ENCODE measurements at places on chromosomes 6 and 20. TPM values are rescaled to one million over a fixed set of nuclear protein-coding genes. Genes with fewer than 3 reads are reported as not detected.

The HLA-G gene
- 1.6 TPM for total RNA-seq

The HTR1E gene
- total RNA-seq = not detected

GRCh38 chr6:90689172-90689571 lies 102.3 kb upstream of the MAP3K7 start:
- H3K27me3 ChIP-seq = no peaks in the 10 kb centered on the region
- no peaks in the 10 kb centered on the region for H3K4me1 ChIP-seq
- no peaks in the 10 kb centered on the region for H3K36me3 ChIP-seq
- H3K27ac ChIP-seq = no peak overlapping the region

DNA sequence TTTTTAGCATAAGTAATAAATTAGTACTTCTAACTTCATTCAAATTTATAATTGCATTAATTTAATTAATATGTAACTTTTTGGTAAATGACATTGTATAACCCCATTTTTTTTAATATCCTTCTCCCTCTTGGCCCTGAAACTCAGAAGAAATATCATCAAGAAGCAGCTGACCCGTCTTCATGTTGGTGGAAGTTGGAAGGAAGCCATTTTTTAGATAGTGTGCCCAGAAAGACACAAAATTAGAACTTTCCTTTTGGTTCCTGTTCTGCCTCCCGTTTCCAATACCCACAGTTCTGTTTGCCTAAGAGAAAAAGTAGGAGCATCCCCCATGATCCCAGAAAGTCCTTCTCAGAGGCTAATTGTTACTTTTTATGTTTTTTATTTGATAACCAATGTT lies 65.5 kb downstream of the PLCB4 start:
- DNase-seq = no peak
- H3K4me1 ChIP-seq = no peaks in the 10 kb centered on the region
- H3K27ac ChIP-seq = no peak overlapping the region
- H3K4me3 ChIP-seq = no peak overlapping the region

DNA sequence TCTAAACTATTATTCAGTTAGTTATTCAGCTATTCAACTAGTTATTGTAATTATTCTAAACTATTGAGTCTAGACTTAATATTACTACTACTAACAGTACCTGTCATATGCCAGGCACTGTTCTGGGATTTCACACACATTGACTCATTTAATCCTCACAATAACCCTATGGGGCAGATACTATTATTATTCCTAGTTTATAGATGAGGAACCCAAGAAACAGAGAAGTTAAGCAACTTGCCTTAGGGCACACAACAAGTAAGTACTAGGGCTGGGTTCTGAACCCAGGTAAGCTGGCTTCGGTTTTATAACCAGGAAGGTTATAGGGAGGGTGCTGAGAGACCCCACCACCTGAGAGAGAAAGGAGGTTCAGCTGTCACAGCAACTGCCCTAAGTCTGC lies 7.8 kb downstream of the TEAD3 start:
- H3K27me3 ChIP-seq = no peaks in the 10 kb centered on the region
- no peaks in the 10 kb centered on the region for H3K36me3 ChIP-seq
- peak overlapping the region; percentile 17 for H3K27ac ChIP-seq
- DNase-seq = no peak

GRCh38 chr20:7003598-7003997 lies 236.1 kb downstream of the BMP2 start:
- H3K36me3 ChIP-seq = no peaks in the 10 kb centered on the region
- no peak overlapping the region for H3K4me3 ChIP-seq
- no peak for DNase-seq
- H3K27ac ChIP-seq = no peak overlapping the region

- H3K4me1 ChIP-seq = no peaks in the 10 kb centered on the region
- no peak for DNase-seq
- peaks cover 27% of the 10 kb centered on the region for H3K27me3 ChIP-seq
- no peaks in the 10 kb centered on the region for H3K36me3 ChIP-seq
Observed at GRCh38 chr20:57003012-57003411, 263.4 kb downstream of the BMP7 start.

DNA sequence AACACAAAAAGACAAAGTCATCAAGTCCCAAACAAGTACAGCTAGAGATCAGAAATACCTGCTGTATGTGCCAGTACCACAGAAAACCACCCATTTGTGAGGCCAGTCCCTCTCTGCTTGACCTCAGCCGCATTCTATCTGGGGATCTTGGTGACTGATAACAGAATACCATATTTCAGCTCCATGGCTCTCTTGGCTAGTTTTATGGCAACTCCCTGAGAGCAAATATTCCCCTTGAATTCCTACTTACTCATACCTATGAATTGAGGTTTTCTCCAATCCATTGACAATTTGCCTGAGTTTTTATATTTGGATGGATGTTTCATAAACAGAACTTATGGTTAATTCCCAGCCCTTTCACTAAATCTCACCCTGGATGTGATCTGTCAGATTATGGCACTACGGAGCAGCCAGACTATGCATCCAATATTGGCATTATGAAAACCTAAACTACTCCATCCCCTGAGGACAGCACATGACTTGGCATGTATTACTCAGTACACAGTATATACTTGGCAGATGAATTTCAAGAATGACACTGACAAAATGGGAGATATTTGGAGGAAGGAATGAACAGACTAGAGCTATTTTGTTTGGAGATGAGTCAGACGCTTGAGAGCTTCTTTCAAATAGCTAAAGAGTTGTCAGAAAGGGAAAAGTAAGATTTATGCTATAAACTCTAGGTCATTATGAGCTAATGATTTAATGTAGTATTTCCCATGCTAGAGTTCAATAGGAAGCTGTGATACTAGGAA lies 95.7 kb downstream of the PRDM1 start:
- no peak overlapping the region for H3K4me3 ChIP-seq
- H3K27ac ChIP-seq = no peak overlapping the region
- H3K27me3 ChIP-seq = no peaks in the 10 kb centered on the region
- H3K36me3 ChIP-seq = peaks cover 7% of the 10 kb centered on the region

DNA sequence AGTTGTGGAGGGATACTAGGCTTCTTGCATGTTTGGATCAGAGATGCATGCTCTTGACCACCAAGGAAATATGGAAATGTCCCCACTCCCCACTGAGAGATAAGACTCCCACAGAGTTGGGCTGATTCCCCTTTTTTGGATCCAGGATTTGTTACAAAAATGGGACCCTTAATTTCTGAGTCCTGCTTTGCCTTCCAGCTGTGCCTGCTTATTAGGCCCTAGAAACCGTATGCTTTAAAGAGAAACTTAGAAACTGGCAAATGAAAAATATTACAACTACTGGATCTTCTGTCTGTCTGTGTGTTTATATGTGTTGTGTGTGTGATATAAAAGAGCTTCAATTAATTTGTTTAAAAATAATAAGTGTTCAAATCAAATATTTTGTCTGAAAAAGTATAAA lies 817.6 kb upstream of the CITED2 start:
- DNase-seq = no peak

GRCh38 chr20:32356622-32357374 lies 1.3 kb upstream of the ASXL1 start:
- peak overlapping the region; percentile 95 for H3K4me3 ChIP-seq
- no peaks in the 10 kb centered on the region for H3K36me3 ChIP-seq
- no peak for DNase-seq
- peaks cover 32% of the 10 kb centered on the region for H3K4me1 ChIP-seq
- H3K27ac ChIP-seq = peak overlapping the region; percentile 98
- no peaks in the 10 kb centered on the region for H3K27me3 ChIP-seq

DNA sequence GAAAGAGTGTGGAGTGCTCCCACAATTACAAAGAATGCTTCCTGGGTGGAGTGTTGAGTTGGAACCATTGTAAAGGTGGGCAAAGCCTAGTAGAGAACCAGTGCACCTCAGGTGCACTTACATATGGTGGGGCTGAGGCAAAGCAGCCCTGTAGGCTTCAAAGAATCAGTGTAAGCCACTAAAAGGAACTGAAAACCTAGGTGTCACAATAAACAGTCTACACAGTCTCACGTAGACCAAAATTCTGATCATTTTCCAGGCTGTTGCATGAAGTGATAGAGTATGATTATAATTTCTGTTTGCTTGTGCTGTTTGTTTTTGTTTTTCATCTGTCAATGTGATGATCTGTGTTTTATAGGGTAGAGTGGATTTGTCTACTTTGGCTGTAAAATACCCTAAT lies 2.8 kb downstream of the ABT1 start:
- DNase-seq = no peak
- H3K27ac ChIP-seq = no peak overlapping the region
- H3K36me3 ChIP-seq = peaks cover 27% of the 10 kb centered on the region
- peaks cover 15% of the 10 kb centered on the region for H3K4me1 ChIP-seq
- H3K27me3 ChIP-seq = no peaks in the 10 kb centered on the region
- H3K4me3 ChIP-seq = no peak overlapping the region

DNA sequence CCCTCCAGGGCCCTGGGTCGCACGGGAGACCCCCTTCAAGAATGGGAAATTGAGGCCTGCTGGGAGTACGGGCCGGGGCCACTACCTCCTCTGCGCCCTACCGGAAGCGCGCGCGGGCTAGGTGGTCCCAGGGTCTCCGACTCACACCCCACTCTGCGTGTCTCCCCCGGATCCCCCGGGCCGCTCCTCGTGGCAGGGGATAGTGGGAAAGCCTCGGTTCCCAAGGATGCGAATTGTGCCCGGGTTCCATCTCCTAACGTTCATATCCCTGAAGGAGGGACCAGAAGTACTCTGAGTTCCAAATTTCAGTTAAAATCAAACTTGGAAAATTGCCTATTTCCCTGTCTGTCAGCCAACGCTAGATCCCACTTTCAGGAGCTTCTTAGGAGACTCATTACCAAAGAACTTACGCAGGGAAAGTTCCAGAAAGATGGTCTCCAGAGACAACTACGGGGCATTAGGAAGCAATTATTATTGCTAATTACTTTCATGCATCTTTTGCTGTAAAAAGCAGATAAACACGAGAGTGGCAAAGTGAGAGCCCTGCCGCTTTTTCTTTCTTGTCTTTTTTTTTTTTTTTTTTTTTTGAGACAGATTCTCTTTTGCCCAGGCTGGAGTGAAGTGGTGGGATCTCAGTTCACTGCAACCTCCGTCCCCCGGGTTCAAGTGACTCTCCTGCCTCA lies 858 bp downstream of the FAM83D start:
- H3K27ac ChIP-seq = no peak overlapping the region
- H3K4me1 ChIP-seq = peaks cover 7% of the 10 kb centered on the region
- DNase-seq = no peak
- peaks cover 3% of the 10 kb centered on the region for H3K27me3 ChIP-seq
- peak overlapping the region; percentile 70 for H3K4me3 ChIP-seq
- no peaks in the 10 kb centered on the region for H3K36me3 ChIP-seq

DNA sequence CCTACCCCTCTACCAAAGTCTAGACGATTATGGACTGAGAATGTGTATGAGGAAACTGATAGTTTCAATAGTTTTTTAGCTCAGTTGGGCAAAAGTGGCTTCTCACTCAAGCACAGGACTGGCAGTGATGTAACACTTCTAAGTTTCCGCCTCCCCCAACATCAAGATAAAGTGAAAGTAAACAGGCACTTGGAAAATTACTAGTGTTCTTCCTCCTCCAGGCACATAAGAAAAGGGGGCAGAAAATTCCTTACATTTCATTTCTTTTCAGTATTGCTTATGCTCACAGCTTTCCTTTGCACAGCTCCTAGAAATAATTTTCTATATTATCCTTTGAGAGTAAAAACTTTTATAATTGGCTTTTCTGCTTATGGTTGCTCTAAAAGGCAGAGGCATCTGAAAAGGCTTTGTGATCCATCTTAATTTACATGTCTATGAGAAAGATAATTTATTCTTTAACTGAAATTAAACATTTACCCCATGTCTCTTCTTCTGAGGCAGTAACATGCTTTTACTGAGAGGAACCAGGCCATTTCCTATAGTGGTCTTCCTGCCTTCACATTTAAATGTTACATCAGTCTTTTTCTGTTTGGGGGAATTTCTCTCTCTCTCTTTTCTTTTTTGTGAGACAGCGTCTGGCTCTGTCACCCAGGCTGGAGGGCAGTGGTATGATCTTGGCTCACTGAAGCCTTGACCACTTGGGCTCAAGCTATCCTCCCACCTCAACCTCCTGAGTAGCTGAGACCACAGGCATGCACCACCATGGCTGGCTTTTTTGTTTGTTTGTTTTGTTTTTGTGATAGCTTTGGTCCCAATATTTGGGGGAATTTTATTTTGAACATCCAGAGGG lies 65.0 kb upstream of the EEF1A1 start:
- DNase-seq = no peak
- H3K4me3 ChIP-seq = peak overlapping the region; percentile 41
- peaks cover 28% of the 10 kb centered on the region for H3K4me1 ChIP-seq

- H3K4me1 ChIP-seq = no peaks in the 10 kb centered on the region
- no peak for DNase-seq
- no peak overlapping the region for H3K4me3 ChIP-seq
- H3K27me3 ChIP-seq = no peaks in the 10 kb centered on the region
Observed at GRCh38 chr6:107083047-107083768, 32.1 kb downstream of the BEND3 start.

- no peak for DNase-seq
- no peaks in the 10 kb centered on the region for H3K36me3 ChIP-seq
- H3K4me3 ChIP-seq = no peak overlapping the region
- peaks cover 4% of the 10 kb centered on the region for H3K4me1 ChIP-seq
- H3K27me3 ChIP-seq = no peaks in the 10 kb centered on the region
Observed at GRCh38 chr6:150070236-150070818, 1.4 kb upstream of the ULBP3 start.

GRCh38 chr6:20589266-20589665 lies 55.0 kb downstream of the CDKAL1 start:
- DNase-seq = no peak
- no peaks in the 10 kb centered on the region for H3K4me1 ChIP-seq
- no peak overlapping the region for H3K4me3 ChIP-seq
- H3K27ac ChIP-seq = no peak overlapping the region
